Stimulated activated CD4-positive, alpha-beta T cell treated with anti-CD3 and anti-CD28 coated beads, Interleukin-4, amount 100 ng/mL, for 4 hours (primary cell): ENCODE measurements at places on chromosomes 7 and 10.

- DNase-seq = no peak
Measured at GRCh38 chr10:131767716-131768115, 133.1 kb upstream of the PPP2R2D start.

- no peak for DNase-seq
Measured at GRCh38 chr10:35517431-35518181, 87.5 kb upstream of the GJD4 start.

DNA sequence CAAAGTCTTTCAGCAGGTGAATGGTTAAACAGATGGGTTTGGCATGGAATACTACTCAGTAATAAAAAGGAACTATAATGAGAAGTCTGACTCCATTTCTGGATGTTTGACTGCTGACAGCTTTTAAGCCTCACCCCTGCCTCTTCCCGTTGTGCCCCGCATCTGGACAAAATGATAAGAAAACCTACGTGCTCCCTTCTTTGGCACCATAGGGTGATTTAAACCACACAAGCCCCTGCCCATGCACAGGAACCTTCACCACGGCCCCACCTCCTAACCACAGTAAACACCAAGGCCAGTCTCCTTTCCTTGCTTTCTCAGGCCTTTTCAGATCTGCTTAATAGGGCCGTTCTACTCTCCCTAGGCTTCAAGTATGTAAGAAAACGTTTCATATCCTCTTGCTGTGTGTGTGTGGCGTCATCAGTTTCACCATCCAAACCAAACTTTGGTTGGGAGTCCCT, 47.1 kb upstream of the UBN2 start:
- no peak for DNase-seq

DNA sequence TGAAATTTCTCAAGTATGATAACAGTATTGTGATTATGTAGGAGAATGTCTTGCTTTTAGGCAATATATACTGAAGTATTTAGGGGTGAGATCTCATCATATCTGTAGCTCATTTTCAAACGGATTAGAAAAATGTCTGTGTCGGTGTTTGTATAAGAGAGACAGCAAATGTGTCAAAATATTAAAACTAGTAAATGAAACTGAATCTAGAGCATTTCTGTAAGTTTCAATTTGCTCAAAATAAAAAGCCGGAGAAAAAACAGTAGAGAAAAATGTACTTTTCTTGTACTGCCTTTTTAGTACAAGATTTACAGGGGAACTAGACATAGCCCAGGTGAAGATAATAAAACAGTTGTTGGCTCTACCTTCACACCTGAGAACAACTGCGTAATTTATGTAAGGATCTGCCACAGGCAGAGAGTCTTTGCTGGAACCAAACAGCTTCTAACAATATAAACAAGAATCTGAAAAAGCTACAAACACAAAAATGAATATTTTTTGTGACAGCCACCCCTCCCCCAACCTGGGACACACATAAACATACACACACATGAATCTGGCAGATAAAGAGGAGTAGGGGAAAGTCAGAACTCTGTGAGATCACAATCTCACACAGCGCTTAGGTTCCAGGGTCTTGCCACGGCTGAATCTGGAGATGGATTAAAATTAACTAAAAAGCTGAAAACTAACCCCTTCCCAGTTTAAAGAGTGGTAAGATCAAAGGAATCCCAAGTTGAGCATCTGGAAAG, 153.3 kb downstream of the AVL9 start:
- no peak for DNase-seq

GRCh38 chr7:132077971-132078685, 498.1 kb downstream of the PLXNA4 start:
- DNase-seq = no peak

DNA sequence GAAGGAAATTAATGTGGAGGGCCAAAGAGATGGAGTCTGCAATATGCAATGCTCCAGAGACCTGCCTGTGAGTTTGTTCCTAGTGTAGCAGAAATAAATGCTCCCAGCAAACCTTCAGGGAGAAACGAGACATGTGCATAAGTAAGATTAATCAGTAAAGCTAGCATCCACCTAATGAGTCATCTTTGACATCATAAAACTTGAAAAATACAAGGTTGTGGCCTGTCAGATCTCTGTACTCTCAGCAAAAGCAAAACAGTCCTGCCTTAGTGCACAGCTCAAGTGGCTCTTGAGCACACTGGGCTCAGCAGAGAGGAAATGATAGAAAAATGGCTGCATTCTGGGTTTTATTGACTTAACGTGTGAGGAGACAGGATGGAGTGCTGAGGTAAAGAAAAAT, 32.5 kb upstream of the ERCC6 start:
- DNase-seq = no peak

DNA sequence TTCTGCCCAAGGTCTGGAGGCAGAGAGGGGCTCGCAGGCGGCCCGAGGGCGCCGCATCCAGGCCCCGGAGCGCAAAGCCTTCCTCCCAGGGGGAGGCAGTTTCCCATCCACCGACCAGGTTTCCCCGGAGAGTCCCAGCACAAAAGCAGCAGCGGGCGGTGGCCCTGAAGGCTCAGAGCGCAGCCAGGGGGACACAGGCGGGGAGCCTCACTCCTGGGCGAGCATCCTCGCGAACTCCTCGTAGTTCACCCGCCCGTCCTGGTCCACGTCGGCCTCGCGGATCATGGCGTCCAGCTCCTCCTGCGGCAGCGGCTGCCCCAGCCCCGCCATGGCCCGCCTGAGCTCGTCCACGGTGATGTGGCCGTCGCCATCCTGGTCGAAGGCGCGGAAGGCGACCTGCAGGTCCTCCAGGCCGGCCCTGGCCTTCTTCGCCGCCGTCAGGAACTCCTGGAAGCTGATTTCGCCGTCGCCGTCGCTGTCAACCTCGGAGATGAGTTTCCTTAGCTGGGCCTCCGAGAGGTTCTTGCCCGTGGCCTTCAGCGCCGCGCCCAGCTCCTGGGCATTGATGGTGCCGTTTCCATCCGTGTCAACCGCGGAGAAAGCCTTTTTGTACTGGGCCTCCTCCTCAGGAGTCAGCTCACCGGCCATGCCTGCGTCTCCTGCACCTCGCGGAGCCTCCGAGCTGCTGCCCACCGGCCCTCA, 428 bp downstream of the CALML5 start:
- no peak for DNase-seq

DNA sequence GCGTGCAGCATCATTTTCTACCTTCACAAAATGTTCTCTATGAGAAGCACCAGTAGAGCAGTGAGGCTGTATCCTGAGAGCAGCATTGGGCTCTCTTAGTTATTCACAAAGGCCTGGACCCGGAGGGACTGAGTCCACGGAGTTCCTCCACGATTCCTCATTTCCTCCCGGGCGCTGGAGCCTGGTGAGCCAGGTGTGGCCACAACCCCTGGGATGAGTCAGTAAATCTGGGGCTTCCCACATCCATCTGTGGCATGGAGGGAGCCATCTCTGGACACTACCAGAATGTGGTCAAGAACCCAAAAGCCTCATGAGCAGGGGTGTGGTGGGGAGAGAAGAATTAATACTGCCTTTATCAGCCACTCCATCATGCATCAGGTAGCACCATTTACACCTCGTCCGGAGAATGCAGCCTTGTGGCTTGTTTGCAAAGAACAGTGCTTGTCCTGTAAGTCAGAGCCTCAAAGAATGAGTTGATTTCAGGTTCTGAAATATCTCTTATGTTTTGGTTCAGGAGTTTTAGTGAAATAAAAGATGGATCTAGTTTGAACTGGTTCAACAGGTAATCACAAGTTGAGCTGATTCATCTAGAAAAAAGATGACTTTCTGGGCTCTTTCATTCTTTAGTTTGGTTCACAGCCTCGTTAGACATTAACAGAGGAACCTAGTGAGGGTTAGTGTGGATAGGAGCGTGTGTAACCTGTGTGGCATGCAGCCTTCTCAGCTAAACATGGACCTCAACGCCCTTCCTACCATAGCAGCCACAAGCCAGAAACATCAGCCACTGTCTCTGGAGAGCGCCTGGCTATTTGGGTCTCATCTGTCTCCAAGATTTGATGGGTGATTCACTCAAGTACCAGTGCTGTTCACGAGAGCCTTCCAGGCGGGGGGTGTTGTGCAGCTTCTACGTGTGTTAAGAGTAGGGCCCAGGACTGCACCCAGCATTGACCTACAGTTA, 95.2 kb downstream of the WDR37 start:
- DNase-seq = no peak

GRCh38 chr10:112803961-112804401, 146.1 kb upstream of the TCF7L2 start:
- no peak for DNase-seq

- no peak for DNase-seq
Measured at GRCh38 chr7:57182031-57182430, 49.8 kb upstream of the ZNF479 start.

GRCh38 chr7:149459540-149460452, 1.1 kb downstream of the ZNF777 start:
- DNase-seq = peak; percentile 37

DNA sequence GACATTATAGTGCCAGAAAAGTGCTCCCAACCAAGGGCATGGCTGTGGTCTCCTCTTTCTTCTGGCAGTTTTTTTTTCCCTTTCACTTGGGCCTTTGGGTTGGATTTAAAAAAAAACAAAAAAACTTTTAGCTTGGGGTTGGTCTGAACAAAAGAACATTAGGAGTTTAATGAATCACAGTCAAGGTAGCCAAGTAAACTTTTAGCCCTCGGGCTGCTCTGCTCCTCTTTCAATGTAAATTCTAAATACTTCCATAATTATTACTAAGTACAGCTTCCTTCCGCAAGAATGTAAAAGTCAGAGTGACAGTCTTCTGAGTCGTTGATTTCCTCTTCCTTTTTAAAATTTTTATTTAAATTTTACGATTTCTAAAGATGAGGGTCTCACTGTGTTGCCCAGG, 79.2 kb downstream of the NRF1 start:
- DNase-seq = no peak

- no peak for DNase-seq
Measured at GRCh38 chr7:84092207-84092606, 102.4 kb downstream of the SEMA3A start.

DNA sequence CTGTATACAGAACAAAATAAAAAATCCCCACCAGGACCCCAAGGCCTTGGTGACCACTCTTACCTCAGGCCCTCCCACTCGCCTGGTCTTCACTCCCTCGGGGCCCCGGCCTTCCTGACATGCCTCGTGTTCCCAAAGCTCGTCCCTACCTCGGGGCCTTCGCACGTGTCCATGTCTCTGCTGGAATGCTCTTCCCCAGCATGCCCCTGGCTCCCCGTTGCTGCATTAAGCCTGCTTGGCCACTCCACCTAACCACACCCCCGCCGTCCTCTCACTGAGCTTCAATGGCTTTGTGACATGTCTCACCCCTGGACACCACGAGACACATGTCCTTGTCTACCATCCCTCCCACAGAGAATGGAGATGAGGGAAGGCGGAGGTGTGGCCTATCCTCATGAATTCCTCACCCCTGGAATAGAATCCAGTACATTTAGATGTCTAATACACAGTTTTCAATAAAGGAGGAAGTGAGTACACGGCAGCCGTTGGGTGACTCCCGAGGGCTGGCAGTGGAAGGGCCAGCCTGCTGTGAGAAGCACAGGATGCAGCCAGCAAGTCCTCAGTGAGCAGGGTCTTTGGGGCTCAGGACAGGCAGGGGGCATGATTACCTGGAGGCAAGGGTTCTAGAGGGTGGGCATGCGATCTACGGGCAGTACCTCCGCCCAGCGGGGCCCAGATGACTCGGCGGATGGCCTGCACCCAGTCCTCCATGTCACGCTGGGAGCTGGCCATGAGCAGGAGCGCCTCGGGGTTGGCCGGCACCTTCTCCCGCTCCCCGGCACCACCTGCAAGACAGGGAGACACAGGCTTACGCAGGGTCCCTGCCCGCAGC, 125.7 kb downstream of the ARHGAP22 start:
- no peak for DNase-seq

DNA sequence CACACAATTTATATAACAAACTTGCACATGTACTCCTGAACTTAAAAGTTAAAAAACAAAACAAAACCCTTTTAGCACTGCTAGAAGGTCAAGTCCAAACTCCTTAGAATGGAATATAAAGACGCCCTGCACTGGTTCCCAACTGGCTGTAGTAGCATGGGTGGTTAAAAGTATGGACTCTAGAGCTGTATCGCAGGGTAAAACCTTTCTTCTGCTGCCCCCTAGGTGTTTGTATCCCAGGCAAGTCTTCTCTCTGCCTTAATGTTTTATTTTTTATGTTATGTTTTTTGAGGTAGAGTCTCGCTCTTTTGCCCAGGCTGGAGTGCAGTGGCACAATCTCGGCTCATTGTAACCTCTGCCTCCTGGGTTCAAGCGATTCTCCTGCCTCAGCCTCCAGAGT, 35.2 kb downstream of the LSMEM1 start:
- DNase-seq = no peak
